Activated CD8-positive, alpha-beta memory T cell treated with anti-CD3 and anti-CD28 coated beads for 1 hour (primary cell): ENCODE measurements at places on chromosomes 3 and 15.
A peak's percentile ranks its signal among the peaks of the same experiment; 100 is the strongest.

DNA sequence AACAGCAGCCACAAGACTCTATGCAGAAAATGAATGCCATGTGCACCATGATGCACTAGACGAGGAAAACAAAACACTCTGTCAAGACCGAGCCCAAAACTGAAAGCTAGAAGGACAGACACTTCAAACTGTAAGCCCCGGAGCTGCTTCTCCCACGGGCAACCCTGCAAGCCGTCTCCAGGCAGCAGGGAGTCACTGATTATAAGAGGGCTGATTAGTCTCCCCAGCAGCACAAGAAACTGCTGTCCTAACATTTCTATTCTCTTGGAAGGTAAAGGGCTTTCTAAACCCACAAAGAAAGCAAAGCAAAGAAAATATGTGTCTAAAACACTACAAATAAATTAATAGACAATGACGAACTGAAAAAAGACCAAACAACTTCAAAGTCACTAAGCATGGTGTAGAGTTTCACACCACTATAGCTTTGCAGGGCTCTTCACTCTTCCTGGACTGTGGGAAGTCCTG, 15.5 kb downstream of the TBC1D2B start:
- no peak for DNase-seq

DNA sequence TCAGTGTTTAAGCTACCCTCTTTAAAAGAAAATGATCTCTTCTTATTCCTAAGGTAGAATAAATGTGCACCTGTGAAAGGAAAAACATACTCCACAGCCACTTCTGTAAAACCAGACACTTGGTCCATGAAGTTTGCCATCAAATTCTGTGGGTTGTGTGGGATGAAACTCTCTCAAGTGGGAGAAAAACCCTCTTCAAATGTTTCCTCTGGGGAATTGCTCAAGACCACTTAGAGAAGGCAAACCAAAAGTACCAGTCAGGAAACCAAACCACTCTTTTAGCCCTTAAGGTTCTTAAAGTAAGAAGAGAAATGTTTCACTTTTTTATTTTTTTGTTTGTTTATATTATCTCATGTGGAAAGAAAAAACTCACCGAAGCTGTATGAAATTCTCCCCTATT, 1.2 kb downstream of the COL8A1 start:
- no peak for DNase-seq

DNA sequence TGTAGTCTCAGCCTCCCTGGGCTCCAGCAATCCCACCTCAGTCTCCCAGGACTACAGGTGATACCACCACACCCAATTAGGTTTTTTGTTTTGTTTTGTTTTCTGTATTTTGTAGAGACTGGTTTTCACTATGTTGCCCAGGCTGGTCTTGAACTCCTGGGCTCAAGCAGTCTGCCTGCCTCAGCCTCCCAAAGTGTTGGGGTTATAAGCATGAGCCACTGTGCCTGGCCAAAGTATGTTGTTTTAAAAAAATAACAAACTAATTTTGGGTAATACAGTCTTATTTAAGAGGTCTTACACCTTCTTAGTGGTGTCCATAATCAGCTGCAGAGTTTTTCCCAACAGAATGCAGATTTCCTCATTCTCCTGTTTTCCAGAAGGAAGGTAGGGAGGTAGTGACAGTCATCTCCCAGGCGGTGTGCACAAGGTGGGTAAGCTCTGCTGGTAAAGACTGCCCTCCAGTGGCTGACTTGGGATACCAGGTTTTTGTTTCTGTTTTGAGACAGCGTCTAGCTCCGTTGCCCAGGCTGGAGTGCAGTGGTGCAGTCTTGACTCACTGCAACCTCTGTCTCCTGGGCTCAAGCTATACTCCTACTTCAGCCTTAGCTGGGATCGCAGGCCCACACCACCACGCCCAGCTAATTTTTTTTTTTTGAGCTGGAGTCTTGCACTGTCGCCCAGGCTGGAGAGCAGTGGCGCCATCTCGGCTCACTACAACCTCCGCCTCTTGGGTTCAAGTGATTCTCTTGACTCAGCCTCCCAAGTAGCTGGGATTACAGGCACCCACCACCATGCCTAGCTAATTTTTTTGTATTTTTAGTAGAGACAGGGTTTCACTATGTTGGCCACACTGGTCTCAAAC, 58.4 kb downstream of the MAP6D1 start:
- peak; percentile 43 for DNase-seq

DNA sequence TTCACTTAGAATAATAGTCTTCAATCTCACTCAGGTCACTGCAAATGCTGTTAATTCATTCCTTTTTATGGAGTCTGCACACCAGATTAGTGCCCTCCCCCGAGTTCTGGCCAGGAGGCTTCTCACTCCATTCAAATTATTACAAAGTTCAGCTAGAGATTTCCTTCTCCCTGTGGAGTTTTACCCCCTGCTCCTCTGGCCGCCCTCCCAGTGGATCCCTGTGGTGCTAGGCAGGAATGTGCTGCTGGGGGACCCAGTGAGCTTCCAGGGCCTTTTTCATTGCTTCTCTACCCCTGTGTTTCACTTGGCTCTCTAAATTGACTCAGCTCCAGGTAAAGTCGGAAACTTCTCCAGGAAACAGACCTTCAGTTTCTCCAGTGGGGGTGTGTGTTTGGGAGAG, 42.7 kb upstream of the CD200R1L start:
- DNase-seq, result no peak

DNA sequence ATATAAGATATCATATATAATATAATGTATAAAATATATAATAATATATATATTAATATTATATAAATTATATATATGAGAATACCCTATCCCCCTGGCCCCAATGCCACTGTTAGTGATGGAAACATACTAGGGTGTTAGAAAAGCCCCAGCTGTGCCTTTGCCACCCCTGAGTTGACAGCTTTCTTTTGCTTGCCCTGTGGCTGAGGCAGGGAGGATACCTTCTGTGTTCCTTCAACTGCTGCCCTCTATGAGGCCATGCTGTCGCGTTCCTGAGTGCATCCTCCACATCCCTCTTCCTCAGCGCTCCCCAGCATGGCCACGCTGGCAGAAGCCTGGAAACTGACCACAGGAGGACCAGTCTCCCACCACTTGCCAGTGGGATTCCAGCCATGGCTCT, 26.3 kb downstream of the FAN1 start:
- no peak for DNase-seq

DNA sequence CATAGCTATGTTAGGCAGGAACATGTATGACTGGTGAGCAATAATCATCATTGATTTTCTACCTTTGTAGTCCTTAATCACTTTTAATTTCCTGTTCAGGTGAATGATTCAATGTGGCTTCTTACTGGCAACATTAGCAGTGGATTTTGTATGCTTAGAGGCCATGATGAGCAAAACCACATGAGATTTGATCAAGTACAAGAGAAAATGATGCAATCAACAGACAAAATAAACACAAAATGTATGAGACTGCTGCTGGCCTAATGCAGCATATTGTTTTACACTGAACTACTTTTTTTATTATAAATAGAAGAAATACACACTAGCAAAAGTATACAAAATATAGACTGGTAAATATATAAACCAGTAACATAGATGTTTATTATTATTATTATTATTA, 47.5 kb upstream of the SI start:
- DNase-seq, result no peak

DNA sequence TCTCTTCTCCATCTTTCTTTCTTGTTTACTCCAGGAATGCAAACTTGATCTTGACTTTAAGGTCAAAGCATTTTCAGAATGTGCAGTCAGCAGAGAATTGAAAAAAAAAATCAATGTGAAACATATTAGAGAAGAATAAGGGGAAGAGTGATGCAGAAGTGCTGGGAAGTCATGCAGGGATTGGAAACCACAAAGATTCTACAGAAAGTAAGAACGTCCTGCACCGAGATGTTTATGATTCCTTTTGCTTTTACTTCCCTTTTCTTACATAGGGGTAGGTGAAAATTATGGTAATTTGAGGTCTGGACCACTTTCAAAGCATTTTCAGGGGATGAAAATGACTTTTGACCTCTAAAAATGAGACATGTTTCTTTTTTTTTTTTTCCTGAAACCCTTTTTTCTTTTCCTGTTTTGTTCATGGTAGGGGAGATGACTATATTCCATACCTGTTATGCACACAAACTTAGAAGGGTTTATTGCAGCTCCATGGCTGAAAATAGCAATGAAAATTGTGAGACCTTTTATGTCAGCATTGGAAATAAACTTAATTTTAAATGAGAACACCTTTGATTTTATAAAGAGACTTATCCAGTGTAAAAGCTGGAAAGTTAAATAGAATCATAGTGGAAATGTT, 623.5 kb upstream of the TBL1XR1 start:
- DNase-seq, result no peak

- DNase-seq, result no peak
These were observed 79.6 kb downstream of the CGNL1 start for GRCh38 chr15:57455929-57456328.
